Stimulated activated CD4-positive, alpha-beta T cell treated with anti-CD3 and anti-CD28 coated beads, Interleukin-12 subunit alpha, Interleukin-12 subunit beta, amount 100 ng/mL, for 48 hours (primary cell): ENCODE measurements at places on chromosomes 7 and 10.

DNA sequence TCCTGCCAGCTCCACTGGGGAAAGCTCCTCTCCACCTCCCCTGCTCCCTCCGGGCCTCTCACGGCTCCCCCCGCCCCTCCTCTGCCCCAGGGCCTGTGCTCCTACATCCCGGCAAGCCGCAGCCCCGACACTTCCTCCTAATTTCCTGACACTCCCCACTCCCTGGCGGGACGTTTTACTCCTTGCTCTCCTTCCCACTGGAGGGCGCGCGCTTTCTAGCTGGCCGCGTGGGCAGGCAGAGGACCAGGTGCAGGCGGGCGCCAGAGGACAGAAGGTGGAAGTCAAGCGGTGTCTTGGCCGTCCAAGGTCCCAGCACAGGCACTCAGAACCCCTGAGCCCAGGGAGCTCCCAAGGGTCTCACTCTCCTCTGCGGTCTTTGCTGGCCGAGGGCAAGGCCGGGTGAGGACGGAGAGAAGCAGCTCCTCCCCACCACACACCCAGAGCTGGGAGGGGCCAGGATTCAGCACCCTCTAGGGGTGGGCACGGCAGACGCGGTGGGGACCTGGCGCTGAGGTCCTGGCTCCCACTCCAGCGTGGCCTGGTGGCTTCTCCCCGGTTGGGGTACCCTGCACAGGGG is 19.1 kb downstream of the ADAM8 start:
- no peak for DNase-seq

GRCh38 chr10:9709849-9710248 is 1307.8 kb upstream of the CELF2 start:
- no peak for DNase-seq

DNA sequence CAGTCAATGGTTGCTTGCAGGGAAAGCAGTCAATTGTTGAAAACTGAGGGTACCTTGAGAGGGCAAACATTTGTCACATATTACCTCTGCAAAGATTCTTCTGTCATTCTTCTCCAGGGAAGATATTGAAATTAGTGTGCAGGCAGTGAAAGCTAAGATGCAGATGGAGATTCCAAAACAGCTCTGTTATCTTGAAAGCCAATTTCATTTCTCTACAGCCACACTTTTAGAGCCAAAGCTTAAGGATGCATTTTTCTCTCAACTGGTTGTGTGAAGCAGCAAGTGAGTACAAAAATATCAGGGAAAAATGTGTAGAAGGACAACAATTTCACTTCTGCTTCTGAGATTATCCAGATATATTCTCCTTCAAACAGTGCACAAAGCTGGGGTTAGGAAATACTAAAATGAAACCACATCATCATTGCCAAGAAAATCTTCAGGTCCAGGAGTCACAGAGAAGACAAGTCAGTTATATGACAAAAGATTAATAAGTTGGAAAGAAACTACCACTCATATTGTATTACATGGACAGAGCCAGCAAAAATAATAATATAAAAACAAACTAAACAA is 16.3 kb downstream of the SGMS1 start:
- DNase-seq, result no peak

- no peak for DNase-seq
Observed at GRCh38 chr7:47474937-47475879, 106.7 kb downstream of the TNS3 start.

DNA sequence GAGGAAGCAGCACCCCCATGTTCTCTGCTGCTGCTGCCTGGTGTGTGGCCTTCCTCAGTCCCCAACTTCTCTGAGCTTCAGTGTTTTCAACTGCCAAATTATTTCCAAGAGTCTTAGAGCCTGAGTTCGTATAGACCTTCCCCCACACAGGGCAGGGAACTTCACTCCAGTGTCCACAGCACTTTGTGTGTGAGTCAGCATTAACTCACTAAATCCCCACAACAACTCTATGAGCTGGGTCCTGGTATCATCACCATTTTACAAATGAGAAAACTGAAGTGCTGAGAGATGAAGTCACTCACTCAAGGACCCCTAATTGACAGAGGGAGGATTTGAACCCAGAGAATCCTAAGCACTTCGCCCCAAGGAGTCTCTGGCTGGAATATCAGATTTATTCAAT is 48.3 kb downstream of the ADCYAP1R1 start:
- DNase-seq, result no peak

- DNase-seq, result no peak
Observed at GRCh38 chr7:36865019-36865418, 140.7 kb upstream of the AOAH start.

- DNase-seq, result no peak
Observed at GRCh38 chr10:35140727-35141126, 14.1 kb downstream of the CREM start.

DNA sequence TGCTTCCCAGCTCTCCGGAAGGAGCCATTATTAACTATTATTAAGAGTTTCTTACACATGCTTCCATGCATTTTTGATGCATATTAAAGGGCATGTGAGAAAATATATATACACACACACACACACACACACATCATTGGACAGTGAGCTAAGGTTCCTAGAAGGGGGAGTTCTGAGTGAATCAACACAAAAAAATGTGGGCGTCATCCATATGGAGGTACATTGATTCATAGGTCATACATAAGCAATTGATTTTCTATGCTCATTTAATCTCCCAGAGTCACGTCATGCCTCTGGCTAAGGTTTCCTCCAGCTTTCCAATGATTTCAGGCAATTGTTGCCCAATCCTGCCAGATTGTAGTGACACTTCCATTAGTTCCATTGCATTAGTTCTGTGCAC is 269.4 kb downstream of the DNAJB9 start:
- DNase-seq, result no peak

DNA sequence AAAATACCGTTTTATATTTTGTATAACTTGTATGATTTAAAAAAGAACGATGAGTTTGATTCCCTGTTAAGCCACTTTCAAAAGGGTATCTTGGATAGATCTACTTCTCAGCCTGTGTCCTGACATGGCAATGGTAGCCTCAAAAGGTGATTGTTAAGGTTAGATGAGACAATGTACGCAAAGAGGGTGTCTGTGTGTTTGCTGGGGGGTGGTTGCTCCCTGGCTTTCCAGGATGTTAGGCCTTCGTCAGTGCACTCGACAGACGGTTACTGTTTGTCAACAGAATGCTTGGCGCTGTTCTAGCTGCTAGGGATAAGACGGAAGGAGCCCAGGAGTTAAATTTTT is 90.3 kb downstream of the NEURL1 start:
- DNase-seq, result no peak

- DNase-seq, result no peak
Observed at GRCh38 chr10:130470973-130471372, 334.8 kb downstream of the GLRX3 start.

DNA sequence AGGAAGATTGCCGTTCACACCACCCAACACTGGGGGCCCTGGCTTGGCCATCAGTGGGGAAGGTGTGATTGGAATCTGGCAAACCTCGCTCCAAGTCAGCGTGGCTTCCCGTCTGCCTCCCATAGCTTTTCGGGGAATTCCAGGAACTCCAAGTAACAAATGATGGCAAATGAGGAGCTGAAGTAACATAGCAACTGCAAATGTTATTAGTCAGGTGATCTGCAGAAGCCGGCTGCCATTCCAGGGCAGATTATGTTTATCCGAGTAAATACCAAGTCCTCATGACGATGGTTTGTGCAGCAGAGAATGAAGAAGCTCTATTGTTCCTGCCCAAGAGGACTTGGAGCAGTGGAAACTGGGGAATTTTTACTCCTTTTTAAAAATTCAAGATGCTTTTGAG is 270.5 kb upstream of the PODXL start:
- DNase-seq, result no peak

DNA sequence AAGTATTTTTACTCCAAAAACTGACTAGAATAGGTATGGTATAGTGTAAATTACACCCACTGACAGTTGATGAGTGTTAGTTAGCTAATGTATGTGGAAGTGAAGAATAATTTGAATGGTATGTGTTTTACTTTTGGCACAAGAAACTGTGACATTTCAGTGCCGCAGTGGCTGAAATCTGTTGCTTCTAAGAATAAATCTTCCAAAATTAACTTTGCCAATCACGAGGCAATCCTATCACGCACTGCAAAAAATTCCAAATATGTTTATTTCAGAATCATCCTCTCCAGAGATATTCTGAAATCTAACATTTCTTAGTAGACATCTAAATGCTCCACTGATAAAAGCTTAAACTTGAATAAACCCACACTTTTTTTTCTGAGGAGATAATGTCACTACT is 61.2 kb downstream of the PCLO start:
- no peak for DNase-seq

- DNase-seq, result no peak
Observed at GRCh38 chr10:116683166-116683565, 59.2 kb downstream of the HSPA12A start.

DNA sequence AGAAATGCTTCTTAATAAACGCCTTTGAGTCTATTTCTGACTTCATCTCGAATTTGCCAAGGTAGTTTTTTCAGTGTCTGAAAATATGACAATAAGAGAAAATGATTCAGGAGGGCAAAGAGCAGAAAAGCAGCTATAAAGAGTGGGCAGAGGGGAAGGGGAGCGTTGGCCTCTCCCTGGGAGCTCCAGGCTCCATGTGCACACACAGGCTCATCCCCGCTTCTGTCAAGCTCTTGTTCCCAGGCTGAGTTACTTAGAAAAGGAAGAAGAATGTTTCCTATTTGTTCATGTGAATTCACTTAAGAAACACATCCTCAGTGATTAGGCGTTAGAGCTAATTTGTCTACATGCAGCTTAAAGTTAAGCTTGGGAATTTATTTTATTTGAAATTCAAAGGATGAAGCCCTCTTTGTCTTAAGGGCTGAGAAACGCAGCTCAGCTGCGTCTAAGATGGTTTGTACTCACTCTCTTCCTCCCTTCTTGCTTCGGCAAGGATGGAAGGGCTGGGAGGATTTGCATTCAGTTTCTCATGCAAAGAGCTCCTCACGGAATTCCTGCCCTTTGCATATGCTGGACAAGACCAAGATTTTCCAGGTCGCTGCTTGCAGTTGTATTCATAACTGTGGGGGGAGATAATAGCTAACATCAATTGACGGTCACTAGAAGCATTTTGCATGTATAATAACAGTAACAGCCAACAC is 29.0 kb upstream of the ATXN7L1 start:
- DNase-seq, result no peak

DNA sequence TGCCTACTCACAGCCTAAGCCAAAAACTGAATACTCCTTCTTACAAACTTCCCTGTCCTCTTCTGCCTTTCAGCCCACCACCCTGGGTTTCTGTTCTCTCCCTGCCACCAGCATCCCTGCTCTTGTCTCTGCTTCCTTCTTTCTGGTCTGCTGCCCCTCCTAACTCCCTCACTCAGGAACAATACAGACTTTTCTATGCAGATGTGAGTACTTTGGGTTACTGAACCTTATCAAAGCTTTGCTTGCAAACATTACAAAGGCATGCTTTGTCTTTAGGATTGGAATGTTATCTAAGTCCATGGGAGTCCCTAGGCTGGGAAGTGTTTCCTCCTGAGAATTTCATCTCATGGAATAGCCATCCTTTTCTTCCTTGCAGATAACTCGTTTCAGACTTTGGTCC is 28.9 kb downstream of the CNNM1 start:
- DNase-seq, result no peak

DNA sequence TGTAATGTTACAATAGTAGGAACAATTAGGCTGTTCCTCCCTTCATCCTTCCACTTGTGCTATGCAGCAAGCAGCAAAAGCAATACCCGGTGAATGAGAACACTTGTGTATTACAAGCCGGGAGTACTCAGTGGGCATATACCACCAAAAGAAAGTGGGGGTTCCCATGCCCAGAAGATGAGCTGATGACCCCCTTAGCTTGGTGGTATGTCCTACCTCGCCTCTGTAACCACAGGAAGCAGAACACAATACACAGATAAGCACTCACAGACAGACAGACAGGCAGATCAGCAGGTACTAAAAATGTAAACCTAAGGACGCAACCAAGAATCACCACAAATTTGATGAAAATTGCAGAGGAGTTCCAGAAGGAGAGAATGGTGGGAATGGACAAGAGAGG is 15.5 kb upstream of the KIF20B start:
- DNase-seq, result no peak

DNA sequence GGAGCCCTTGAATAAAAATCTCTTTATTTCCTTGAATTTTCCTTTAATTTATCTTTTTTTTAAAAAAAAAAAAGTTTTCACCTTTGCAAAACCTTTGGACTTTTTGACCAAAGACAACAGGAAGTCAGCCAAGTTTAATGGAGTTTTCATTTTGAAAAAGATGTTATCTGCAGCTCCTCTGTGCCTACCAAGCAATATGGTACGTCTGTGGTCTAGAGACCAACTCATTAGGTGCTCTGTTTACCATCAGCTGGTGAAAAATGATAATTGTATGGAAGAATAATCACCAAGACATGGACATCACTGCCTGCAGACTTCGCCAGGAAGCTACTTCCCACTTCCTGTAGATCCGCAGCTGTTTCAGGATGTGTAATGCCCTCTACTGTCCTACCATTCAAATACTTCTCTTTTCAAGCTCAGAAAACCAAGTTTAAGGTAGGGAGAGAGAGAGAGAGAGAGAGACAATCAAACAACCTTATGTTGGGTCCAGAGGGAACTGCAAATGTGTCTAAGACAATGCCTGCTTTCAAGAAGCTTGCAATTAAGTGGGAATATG is 18.7 kb downstream of the PLXNA4 start:
- DNase-seq, result no peak

- DNase-seq, result no peak
Observed at GRCh38 chr10:15704581-15704968, 15.1 kb downstream of the ITGA8 start.

- no peak for DNase-seq
Observed at GRCh38 chr7:33986451-33986850, 81.1 kb downstream of the BMPER start.

GRCh38 chr7:28643584-28644340 is 231.4 kb downstream of the CREB5 start:
- DNase-seq, result no peak

DNA sequence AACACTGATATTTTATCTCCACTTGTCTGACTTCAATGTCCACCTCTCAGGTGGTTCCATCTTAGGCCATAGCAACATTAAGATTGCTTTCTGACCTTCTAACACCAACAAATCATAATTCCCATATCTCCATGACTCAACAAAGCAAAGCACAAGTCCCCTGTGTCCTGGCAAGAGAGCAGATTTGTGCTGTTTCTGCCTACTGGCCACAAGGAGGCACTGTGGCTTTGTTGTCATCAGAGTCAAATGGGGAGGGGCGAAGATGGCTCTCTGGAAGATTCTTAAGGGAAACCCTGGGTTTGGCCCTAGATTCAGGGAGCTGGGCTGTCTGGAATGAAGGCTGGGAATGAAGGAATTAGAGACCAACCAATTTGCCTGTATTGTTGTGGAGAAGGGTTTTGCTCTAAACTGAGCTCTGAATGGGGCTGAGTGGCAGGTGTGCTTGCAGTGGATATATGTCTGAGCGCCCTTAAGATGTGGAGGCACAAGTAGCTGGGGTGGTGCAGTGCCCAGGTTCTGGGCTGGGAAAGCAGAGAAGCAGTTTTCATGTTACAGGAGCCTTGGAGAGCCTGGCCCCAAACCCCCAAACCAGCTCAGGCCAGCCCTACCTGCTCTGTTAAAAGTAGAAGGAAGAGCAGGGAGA is 154.8 kb upstream of the PRSS58 start:
- DNase-seq, result peak; percentile 20
